ENCODE measurements at places on chromosomes 2 and 18.

GRCh38 chr2:241808051-241808720 lies 807 bp upstream of the NEU4 start:
- DNase-seq, result no peak

DNA sequence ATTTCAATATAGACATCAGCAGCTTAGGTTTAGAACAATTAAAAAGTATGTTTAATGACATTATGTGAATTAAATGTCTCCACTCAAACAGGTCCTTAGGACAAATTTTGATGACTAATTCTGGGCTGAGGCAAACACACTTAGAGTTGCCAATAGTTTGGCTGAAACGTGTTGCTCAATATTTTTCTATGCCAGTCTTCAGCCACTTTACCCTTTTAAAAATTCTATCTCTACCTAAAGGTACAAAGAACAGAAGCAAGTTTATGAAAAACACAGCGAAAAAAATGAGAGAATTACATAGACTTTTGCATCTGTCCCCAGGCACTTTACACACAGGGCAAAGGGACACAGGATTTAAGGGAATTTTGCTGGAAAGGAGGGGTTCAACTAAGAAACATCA lies 4.5 kb downstream of the IDH1 start:
- DNase-seq, result no peak

DNA sequence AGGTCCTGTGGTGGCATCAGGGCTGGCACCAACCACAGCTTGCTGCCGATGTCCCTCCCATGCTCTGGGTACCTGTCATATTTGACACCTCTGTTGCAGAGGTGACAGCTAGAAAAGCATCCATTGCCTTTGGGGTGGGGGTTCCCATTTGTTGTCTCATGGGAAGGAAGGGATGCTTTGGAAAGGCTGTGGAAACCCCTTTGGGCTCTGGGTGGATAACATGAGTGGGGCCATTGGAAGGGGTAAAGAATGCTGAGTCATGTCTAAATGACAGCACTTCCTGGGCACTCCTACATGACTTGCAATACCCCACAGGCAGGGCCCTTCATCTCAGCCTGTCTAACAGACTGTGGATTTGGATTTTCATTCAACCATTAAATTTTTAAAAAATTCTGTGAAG lies 27.8 kb downstream of the CTIF start:
- DNase-seq, result no peak

GRCh38 chr18:65227970-65228369 lies 522.8 kb upstream of the CDH7 start:
- DNase-seq, result no peak

Data from lower lobe of right lung (tissue), 2 donors.